ENCODE measurements at places on chromosomes 2 and 18. TPM values are rescaled to one million over a fixed set of nuclear protein-coding genes. Genes with fewer than 3 reads are reported as not detected.

GRCh38 chr2:21103274-21103891, 20.4 kb upstream of the TDRD15 start:
- H3K4me1 ChIP-seq = peaks cover 5% of the 10 kb centered on the region
- H3K36me3 ChIP-seq = no peaks in the 10 kb centered on the region
- no peak overlapping the region for H3K27ac ChIP-seq
- H3K4me3 ChIP-seq = no peak overlapping the region
- DNase-seq = no peak
- no peaks in the 10 kb centered on the region for H3K27me3 ChIP-seq

GRCh38 chr2:234289834-234290590, 206.9 kb downstream of the ARL4C start:
- no peaks in the 10 kb centered on the region for H3K4me1 ChIP-seq
- DNase-seq = peak; percentile 59
- no peaks in the 10 kb centered on the region for H3K27me3 ChIP-seq

DNA sequence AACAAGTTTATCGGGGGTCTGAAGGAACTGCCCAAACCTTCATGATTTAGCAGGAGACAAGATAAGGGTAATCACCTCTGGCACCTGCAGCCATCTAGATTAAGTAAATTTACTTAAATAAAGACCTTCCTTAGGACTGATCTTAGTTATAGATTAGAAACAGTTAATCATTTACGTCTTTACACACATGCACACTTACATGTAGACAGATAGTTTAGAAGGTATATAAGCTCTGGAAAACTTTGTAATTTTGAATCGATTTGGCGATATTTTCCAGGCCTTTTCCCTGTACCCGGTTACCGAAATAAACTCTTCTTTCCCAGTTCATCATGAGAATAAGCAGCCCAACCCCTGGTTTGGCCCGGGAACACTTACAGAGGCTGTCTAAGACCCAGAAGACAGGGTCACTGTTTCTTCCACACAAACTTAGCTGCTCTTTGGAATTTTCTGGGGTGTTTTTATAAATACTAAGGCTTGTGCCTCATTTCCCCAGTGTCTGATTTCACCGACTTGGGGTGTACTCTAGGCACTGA, 560 bp upstream of the SKA1 start:
- H3K36me3 ChIP-seq = no peaks in the 10 kb centered on the region
- DNase-seq = no peak
- no peaks in the 10 kb centered on the region for H3K4me1 ChIP-seq
- H3K27ac ChIP-seq = no peak overlapping the region
- no peaks in the 10 kb centered on the region for H3K27me3 ChIP-seq
- H3K4me3 ChIP-seq = no peak overlapping the region

PLEK gene
- 32.9 TPM for total RNA-seq

C2orf80 gene
- not detected for total RNA-seq

ZNF512 gene
- total RNA-seq = 41.7 TPM

Measured in aorta (tissue), 5 donors.